ENCODE measurements at places on chromosomes 11 and 22.

DNA sequence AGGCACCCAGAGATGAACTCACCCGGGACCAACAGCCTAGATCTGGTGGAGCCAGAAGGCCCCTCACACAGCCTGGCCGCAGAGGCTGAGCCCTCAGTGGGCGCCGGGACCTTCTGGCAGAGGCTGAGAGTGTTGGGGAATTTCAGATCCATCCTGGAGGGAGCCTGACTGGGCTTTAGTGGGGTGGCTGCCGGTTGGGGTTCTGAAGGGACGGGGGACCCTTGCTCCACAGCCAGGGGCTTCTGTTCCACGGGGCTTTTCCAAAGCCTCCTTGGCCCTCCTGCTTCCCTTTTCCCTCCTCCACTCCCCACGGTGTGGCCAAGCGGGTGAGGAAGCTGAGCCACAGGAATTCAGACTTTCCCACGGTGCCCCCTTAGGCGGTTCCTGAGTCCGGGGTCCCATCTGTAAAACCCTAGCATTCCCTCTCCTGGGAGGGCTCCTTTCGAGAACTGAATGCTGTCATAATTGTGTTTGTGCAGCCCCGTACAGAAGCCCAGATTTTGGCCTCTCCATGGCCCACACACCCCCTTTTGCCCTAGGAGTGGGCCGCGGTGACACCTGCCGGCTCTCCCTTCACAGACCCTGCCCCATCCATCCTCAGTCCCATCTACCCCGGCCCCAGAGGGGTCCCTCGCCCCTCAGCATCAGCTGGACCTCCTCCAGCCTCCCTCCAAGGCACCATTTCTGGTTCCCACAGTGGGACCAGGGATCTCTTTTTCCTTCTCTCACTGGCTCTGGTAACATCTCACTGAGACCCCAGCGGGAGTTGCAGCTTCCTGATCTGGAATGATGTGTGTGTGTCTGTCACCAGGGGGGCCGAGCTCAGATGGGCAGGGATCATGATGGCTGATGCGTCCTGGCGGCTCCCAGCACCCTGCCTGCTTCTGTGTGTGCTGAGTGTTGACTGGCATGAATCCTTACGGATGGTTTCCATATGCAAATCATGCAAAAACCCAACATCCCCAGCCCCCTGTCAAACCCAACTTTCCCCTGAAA is 1048.4 kb downstream of the TBC1D22A start:
- no peak for DNase-seq

DNA sequence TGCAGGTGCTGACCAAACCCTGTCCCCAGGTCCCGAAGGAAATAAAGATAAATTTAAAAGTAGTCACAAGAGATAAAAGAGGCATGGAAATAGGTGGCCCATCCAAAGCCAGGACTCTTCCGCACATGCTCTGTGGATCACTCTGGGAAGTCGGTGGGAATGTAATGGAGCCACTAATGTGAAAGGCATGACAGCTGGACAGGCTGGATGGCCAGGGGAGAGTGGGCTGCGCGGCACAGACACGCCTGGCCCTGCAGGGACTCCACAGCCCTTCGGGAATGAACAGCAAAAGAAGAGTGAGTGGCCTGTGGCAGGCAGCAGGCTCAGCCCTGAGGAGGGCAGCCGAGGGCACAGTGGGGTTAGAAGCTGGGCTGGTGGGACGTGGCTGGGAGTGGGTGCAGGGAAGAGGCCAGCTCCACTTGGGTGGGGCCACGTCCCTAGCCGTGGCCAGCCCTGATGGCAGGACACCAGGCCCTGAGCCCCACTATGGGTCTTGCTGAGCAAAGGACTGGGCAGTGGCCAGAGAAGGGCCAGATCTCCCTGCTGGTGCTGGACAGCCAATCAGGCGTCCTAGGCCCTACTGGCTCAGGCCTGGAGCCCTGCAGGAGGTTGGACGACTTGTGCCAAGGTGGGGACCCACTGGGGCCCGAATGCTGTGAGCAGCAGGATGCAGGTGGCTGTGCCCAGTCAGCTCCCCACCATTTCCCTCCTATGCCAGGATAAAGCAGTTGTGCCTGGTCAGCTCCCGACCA is 31.3 kb upstream of the GNB1L start:
- DNase-seq: no peak

DNA sequence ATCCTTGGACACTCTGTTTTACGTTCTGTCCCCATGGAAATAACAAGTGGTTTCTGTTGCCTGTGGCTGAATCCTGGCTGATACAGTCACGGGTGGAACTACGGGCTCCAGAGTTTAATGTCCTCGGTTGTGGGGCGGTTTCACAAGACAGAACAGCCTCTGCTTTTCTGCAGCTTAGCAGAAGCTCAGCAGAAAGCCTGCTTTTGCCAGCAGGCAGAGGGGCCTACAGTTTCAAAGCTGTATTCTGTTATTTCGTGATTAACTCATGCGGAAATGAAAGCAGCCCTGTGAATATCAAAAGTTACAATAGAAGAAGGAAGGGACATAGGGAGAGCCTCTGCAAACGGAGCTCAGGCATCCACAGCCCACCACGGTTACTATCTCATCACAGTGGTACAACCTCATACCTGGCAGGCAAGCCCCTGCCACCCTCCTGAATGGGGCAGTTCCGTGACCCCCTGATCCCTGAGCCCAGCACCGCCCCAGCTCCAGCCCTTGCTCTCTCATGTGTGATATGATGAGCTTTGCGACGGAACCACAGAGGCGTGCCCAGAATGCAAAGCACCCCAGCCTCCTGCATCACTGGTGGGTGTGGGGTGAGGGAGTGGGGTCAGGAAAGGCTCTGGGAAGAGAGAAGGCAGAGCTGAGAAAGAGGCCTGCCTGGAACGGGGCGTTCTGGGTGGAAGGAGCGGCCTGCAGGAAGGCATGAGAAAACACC is 360.6 kb downstream of the BRD1 start:
- DNase-seq: no peak

DNA sequence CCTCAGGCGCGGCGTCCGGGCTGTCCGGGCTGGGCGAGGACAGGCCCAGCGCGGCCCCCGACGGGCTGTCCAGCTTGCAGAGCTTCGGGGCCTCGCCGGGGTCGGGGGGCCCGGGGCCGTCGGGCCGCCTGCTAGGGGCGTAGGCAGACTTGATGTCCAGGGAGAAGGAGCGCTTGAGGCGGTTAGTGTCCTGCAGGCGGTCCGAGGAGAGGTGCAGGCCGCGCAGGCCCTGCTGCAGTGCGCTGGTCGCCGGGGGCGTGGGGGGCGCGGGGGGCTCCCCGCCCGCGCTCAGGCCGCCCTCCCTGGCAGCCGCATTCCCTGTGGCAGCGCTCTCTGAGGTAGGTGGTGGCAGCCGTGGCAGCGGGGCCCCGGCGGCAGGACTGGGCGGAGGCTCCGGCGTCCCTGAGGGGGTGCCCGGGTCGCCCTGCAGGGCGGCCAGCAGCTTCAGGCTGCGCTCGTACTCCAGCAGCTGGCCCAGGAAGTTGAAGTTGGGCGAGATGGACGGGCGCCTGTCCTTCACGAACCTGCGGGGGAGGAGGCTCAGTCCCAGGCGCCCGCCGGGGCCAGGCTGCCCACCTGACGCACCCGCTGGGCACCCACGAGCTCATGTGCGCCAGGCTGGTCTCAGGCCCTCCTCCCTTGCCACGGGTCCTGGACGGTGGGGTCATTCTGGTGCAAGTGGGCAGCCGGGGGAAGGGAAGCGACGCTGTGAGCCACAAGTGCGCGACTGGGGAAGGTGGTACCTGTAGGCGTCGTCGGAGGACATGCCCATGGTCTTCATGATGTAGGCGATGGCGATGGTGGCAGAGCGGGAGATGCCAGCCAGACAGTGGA is 14.8 kb downstream of the DUSP8 start:
- no peak for DNase-seq

- no peak for DNase-seq
Measured at GRCh38 chr11:76760236-76760635, 22.9 kb upstream of the TSKU start.

DNA sequence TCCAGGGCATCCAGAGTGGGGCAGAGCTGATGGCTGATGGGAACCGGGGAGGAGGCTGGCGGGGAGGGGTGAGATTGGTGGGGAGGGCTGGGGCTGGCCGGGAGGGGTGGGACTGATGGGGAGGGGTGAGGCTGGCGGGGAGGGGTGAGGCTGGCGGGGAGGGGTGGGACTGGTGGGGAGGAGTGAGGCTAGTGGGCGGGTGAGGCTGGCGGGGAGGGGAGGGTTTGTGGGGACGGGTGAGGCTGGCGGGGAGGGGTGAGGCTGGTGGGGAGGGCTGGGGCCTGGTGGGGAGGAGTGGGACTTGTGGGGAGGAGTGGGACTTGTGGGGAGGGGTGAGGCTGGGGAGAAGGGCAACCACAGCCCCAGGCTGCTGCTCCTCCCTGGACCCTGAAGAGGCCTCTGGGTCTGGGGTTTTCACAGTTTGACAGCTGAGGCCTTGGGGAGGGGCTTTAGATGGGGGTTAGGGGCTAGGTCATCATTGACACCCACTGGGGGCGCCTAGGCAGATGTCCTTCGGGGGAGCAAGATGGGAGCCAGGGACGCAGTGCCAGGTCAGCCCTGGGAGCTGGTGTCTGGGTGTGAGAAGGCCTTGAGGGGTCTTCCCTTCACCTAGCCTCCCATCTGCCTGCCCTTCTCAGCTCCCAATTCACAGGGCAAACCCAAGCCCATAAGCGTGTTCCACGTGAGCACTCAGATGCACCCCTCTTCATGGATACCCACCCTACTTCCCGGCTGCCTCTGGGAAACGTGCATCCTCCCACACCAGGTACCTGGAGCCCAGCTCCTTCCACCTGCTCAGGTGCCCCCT is 26.7 kb downstream of the PARVG start:
- DNase-seq: no peak

GRCh38 chr11:12827929-12828812 is 153.9 kb downstream of the TEAD1 start:
- no peak for DNase-seq

- no peak for DNase-seq
Measured at GRCh38 chr22:35601743-35602615, 15.2 kb downstream of the MB start.

DNA sequence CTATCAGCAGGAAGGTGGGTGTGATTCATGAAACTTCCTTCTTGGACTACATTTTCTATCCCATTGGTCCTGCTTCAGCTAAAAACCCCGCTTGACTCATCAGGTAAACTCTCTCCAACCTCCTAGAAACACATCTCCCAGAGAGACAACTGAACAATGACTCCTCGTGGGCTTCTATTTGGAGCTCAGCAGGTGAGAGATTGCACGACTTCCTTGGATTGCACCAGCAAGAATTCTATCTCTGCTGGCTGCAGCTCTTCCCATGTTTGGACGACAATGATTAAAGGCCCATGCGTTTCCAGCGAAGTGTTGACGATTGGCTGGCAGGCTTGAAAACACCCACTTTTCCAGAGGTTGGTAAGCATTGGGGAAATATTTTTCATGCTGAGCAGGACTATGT is 216.1 kb upstream of the NTM start:
- DNase-seq: no peak

- no peak for DNase-seq
Measured at GRCh38 chr11:120344302-120345004, 8.2 kb downstream of the ARHGEF12 start.

DNA sequence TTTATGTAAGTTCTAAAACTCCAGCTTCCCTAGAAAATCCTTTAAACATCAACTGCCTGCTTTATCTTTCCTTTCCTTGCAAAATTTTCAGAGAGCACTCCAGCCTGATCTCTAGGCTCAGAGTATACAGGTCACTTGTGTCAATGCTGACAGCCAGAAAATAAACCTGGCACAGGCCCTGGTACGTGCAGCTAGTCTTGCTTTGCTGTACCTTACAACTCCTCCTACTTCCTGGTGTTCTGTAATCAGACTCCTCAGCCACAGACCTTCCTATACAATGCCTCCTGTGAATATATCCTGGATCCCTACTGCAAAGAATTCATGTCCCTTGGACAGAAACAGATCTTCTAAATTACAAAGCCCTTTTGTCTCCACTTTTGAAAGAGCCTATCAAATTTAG is 24.2 kb upstream of the TMEM123 start:
- DNase-seq: no peak

GRCh38 chr11:63227521-63228107 is 15.8 kb downstream of the SLC22A25 start:
- DNase-seq: no peak

GRCh38 chr11:120823159-120823558 is 200.7 kb upstream of the TBCEL start:
- no peak for DNase-seq

DNA sequence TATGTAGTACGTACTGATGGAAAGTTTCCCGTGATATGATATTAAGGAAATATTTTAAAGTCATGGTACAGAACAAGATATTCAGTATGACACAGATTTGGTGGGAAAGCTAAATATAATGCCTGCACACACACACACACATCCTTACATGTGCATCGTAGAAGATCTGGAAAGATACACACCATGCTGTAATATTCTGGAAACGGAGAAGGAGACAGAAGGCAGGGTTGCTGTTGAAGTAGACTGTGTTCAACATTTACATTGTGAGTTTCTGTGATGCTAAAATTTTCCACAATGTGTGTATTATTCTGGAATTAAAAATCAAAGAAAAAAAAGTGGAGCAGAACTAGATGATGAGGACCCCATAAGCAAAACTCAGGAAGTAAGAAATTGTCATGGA is 118.0 kb downstream of the RRAS2 start:
- no peak for DNase-seq

DNA sequence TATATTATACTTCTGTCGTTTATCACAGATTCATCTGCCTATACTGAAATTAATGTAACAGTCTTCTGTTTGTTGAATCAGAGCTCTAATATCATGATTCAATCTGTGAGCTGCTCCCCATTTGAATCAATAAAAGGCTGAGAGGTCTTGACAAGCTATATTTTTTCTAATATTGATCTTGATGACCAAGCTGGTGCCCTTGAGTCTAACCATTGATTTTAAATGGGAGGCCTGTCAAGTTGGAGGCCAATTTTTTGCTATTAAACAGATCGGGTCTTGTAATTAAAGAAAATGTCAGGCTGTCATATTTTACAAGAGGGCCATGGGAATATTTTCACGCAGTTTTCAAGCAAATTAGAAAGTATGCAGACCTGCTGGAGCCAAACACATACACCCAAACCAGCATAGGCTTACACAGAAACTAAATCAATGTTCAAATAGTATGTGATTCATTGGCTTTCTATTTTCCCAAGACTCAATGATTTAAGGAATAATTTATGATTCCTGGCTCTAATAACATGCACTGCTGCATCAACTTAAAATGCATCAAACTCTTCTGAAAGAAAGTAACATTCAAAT is 286.9 kb downstream of the CNTN5 start:
- DNase-seq: no peak

DNA sequence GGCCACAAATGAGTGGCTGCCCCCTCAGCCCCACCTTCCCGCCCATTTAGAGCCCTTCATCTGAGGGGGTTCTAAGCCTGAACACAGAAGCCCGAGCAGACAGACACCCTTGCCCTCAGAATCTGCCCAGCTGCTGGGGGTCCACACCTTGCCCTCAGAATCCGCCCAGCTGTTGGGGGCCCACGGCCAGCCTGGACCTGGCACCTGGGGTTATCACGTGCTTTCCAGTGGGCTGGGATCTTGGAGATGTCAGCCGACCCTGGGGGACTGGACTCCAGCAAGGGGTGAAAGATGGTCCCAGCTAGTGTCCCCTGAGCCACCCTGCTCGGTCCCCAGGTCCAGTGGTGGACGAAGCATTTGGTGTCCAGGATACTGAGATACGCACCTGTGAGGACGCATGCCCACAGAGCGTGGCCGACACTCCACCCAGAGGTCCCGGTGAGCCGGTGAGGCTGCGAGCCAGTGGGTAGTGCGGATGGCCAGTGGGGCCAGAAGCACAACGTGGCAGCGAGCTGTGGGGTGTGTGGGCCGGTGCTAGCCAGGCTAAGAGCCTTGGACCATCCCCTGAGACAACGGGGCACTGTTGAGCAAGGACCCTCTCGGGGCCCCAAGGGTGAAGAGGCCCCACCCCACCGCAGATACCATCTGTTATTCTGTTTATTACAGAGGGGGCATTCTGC is 3.1 kb upstream of the CTSD start:
- DNase-seq: no peak

All from esophagus squamous epithelium (tissue), 5 donors.